ENCODE measurements at places on chromosomes 4 and X.
A peak's percentile ranks its signal among the peaks of the same experiment; 100 is the strongest.

DNA sequence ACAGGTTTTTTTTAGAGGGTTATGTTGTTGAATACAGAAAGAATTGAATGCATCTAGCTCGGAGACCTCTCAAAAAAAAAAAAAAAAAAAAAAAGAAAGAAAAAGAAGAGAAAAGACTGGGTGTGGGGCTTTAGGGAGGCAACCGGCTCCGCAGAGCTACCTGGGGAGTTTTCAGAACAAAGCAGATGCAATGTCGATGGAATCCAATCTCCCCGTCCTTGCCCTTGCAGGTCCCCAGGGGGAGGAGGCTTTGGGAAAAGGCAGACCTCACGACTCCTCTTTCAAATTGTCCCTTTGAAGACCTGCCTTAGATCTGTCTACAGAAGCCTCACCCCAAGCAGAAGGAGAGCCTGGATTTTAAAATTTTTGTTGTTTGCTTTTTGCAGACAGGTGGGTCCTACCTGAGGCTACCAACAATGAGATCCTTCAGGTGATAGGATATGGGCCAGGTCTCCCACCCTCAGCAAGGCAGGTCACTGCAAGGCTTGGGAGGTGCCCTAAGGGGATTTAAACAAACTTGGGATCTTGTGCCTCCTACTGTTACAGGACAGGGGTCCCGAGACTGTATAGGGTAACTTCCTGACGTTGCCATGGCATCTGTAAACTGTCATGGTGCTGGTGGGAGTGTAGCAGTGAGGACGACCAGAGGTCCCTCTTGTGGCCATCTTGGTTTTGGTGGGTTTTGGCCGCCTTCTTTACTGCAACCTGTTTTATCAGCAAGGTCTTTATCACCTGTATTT is 75.2 kb upstream of the PRKX start:
- DNase-seq = no peak

DNA sequence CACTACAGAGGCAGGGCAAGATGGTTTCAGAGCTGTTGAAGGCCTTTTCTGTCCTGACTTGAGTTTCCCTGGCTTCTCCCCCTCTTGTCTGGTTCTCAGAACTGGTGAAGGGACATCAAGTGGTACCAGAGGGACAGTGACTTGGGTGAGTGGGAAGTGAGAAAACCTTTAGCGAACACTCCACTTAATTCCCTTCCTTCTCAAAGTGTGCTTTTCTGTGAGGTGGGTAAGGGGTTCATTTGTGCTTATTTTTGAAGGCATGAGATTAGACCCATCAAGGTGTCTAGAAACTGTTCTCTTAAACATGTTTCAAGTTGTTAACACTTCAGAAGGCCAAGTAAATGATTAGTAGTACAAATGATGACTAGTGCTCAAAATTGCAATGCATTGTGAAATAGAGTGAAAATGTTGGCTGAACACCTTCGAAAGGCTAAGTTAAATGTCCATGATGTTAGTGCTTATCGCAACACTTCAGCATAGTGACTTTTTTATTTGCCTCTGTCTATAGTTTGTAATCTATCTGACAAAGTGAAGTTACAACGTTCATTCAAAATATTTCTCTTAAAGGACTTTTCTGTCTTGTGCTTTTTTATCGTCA is 2.8 kb downstream of the AREG start:
- no peak for DNase-seq

DNA sequence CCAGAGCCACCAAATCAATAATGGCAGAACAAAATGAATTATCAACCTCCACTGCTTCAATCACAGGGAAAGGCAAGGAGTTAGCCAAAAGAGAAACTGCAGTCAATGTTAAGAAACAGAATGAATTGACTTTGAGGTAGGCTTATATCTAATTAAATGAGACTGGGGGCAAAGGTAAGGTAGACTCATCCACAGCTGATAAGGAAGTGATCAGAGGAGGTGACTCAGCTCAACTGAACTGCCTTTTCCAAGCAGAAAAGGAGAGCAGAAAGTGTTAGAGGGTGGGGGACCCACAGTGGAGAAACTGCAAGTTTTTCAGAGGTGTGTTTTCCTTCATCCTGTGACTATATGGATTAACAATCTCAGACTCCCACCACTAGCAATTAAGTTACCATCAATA is 345.8 kb upstream of the PPARGC1A start:
- DNase-seq = no peak

GRCh38 chr4:132344924-132345828 is 803.9 kb upstream of the PCDH10 start:
- peak; percentile 33 for DNase-seq

GRCh38 chr4:114383721-114384120 is 214.9 kb upstream of the UGT8 start:
- DNase-seq = no peak

DNA sequence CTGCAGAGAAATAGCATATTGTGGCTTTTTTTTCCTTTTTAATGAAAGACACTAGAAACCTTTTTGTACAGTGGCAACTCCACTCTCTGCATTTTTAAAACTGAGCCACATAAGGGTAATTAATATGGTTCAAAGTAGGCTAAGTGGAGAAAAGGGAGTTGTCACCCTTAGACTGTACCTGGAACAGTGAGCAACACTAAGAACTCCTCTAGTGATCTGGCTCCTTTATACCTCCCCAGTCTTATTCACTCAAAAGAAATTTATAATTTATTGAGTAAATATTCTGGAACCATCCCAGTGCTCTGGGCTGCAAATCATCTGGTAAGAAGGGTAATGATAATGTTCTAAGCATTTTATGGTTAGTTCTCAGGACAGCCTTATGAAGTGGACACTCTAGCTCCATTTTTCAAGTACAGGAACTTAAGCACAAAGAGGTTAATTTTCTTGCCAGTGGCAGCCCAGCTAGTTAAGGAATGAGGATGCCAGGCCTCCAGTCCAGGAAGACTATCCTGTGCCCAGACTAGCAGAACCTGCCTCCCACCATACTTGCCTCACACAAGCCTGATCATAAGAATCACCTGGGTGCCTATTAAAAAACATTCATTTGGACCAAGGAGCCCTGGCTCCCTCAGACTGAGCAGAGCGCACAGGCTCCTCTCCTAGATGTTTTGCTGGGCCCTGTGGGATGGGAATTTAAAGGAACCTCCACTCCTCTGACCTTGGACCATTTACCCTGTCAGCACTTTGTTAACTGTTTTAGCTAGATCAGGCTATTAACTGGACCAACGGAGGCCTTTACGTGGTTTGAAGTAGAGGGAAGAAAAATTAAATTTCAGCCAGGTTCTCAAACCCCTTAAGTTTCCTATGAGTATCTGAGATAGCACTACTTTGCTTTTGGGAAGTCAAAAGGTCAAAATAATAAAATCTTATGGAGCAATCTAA is 102.6 kb downstream of the PDE5A start:
- DNase-seq = no peak

DNA sequence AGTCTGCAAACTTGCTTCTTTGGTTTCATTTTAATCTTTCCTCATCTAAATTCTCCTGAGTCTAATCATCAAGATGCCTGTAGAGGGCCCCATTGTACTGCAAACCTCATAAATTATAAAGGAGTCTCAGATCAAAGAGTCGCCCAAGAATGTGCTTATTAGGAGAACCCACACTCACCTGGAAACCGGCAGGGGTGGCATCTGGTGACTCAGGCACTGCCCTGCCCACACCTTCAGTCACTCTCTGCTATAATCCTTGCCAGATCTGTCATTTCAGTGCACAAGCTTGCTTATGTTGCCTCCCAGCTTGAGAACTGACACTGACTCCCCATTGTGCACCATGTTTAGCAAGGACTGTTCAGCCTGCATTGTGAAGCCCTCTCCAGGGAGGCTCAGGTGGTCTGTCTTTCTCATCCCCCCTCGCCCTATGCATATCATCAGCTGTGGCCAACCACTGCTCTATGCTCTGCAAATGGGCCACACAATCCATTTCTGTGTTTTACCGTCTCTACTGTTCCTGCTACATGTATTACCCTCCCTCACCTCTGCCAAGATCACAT is 12.4 kb downstream of the EPGN start:
- DNase-seq = peak; percentile 82

- no peak for DNase-seq
Measured at GRCh38 chrX:65866773-65867172, 173.1 kb downstream of the VSIG4 start.
